ENCODE measurements at places on chromosomes 2 and 18. TPM values are rescaled to one million over a fixed set of nuclear protein-coding genes. Genes with fewer than 3 reads are reported as not detected.

The STON1 gene
- polyA plus RNA-seq: 33.0 TPM

DNA sequence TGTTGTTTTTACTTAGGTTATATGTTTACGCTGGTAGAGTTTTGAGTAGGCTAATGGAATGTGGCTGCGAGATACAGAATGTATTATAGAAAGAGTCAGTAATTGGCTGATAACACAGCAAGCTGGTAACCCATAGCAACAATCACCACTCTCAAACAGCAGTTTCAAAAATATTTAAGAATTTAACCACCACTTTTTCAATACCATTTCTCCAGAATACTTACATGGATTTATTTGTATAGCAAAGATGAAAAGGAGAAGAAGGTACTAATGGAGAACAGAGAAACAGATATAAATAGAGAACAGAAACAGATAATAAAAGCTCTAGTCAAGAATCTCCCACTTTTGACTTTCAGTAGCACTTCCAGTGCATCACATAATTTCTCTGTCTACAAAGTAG, 188.3 kb upstream of the SLC39A10 start:
- DNase-seq: no peak

The IL1RL1 gene
- 0.21 TPM for polyA plus RNA-seq

The ADCYAP1 gene
- not detected for polyA plus RNA-seq

- DNase-seq: no peak
These were observed 103.8 kb downstream of the GAREM1 start for GRCh38 chr18:32366586-32367538.

- no peak for DNase-seq
These were observed 62.5 kb downstream of the C1D start for GRCh38 chr2:68000170-68000825.

DNA sequence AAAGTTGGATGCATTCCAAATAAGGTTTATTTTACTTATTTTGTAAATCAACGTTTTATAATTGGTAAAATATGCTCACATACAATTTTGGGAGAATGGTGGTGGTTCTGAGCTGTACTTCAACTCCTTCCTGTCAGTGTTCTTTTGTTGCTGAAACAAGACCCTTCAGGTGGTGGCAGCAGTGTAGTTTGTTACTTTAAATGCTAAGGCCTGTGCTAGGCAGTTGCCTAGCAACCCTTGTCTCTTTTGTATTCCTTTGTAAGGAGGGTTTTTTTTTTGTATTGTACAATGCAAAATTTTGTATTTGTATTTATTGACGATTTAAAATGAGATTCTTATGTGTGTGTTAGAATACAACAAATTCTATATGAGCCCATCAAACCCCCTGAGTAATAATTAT, 166.0 kb upstream of the FAM98A start:
- no peak for DNase-seq

- DNase-seq: no peak
These were observed 6.1 kb downstream of the MGAT5 start for GRCh38 chr2:134259994-134260393.

The GPC1 gene
- 52.9 TPM for polyA plus RNA-seq

The GRB14 gene
- 44.3 TPM for polyA plus RNA-seq

The CD226 gene
- 3.1 TPM for polyA plus RNA-seq

The MEIS1 gene
- polyA plus RNA-seq: 137 TPM

DNA sequence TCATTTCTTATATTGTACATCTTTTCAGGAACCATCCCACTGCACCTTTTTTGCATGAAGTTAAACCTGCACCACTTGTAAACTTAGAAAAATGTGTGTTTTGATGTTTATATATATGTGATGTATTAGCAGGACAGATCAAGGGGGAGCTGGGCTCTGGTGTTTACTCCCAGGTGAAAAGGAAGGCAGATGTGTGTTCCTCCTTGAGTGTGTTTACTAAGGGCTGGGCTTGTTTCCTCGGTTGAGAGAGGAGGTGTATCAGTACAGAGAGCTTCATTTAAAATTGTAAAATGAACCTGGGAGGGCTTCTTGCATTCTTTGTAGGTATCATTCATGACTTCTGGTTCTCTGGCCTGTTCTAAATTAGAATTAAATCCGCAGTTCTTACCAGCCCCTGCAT, 14.8 kb downstream of the LPIN1 start:
- no peak for DNase-seq

- DNase-seq: no peak
These were observed 49.8 kb upstream of the CNGA3 start for GRCh38 chr2:98296440-98296839.
